ENCODE measurements at places on chromosomes 7 and 10.
A peak's percentile ranks its signal among the peaks of the same experiment; 100 is the strongest.

GRCh38 chr7:99126921-99127553, 16.9 kb downstream of the SMURF1 start:
- peak; percentile 16 for DNase-seq

GRCh38 chr10:14705548-14706230, 69.0 kb downstream of the FAM107B start:
- no peak for DNase-seq

GRCh38 chr7:133857376-133858119, 269.6 kb upstream of the LRGUK start:
- DNase-seq = no peak

DNA sequence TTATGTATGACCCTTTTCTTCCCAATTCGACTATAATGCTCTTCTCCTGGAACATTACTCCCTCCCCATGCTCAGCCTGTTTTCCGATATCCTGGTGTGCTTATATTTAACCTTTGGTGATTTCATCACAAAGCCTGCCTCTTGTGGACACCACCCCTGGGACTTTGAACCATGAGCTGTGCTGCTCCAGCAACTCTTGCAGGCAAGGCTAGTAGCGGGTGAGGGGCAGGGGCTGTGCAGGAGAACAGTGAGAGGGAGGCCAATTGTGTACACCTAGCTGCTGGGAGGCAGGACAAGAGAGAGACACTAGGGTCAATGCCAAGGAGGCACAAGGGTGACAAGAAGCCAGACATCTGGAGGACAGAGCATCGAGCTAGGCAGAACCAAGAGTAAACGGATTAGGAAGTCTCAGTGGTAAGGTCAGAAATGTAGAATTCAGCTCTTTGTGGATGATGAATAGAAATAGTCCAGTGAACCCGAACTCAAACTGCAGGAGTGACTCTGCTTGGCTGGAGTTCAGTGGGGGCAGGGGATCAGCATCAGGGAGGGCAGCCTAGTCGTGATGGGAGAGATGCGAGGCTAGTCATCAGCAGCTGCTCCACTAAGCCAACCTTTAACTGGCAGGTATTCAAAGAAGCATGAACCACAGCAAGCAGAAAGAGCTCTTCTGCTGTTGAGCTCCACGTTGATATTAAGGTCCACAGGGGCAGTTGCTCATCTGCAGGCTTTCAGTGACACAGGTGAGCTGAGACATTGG, 31.0 kb upstream of the MKI67 start:
- DNase-seq = no peak

- no peak for DNase-seq
These were observed 36.0 kb downstream of the ANK3 start for GRCh38 chr10:60353519-60354258.

GRCh38 chr7:41336455-41336952, 366.4 kb downstream of the INHBA start:
- no peak for DNase-seq

- DNase-seq = no peak
These were observed 500.4 kb downstream of the MAGI2 start for GRCh38 chr7:78953090-78953489.

GRCh38 chr10:122998934-122999333, 9.7 kb downstream of the IKZF5 start:
- DNase-seq = no peak

DNA sequence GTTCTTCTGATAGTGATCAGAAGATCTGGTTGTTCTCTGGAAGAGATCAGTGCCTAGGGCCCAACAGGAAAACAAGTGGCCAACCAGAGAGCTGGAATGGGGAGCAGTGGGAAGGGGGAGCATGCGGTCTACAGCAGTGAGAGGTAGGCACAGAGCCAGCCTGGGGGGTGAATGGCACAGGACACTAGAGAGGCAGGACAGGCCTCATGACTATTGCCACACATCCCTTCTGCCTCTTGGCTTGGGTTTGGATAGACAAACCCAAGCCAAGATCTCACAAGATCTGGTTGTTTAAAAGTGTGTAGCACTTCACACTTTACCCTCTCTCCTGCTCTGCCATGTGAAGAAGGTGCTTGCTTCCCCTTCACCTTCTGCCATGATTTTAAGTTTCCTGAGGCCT, 224.4 kb downstream of the ARHGAP12 start:
- DNase-seq = no peak

GRCh38 chr10:77927402-77928246, 1.1 kb upstream of the DLG5 start:
- DNase-seq = no peak

DNA sequence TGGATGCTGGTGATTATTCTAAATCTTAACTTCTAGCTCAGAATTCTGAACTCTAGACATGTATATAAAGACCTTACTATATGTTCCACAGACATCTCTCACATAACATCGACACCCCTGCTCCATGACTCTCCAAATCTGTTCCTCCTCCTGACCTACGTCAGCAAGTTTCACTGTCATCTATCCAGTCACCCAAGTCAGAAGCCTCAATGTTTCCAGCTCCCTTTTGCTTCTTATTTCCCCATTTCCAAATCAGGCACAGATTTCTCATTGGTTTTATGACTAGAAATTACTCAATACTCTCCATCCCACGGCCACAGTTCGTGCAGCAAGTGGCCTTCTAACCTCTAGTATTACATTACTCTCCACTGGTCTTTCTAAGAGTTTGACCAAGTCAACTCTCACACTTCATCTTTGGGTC, 28.5 kb downstream of the EPC1 start:
- DNase-seq = peak; percentile 98

- peak; percentile 85 for DNase-seq
These were observed 75.7 kb downstream of the LYZL2 start for GRCh38 chr10:30553626-30554439.

DNA sequence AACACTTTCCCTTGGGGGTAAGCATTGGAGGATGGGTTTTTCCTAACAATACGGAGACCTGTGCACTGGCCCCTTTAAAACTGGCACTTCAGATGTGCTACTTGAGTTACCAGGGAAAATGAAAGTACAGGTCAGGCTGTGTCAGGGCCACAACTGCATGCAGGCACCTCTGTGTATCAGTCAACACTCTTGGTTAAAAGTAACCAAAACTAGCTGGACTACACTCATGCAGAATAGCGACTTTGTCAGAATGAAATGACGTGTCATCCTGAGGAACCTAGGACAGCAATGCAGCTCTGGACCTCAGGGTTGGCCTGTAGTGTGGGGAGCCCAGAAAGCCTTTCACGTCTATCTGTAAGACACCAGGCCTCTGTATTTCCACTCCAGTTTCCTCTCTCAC, 33.8 kb upstream of the SMKR1 start:
- DNase-seq = no peak

Measured in inflammatory macrophage (primary cell).